Glomerular endothelial cell (primary cell): ENCODE measurements at places on chromosomes 4 and X. TPM values are rescaled to one million over a fixed set of nuclear protein-coding genes. Genes with fewer than 3 reads are reported as not detected.

GRCh38 chr4:145352438-145353145, 129.1 kb upstream of the SMAD1 start:
- no peak for DNase-seq

Gene VSIG1
- 0.44 and 1.6 TPM in 2 replicates for total RNA-seq

Gene DAPP1
- total RNA-seq = not detected in 2 replicates

DNA sequence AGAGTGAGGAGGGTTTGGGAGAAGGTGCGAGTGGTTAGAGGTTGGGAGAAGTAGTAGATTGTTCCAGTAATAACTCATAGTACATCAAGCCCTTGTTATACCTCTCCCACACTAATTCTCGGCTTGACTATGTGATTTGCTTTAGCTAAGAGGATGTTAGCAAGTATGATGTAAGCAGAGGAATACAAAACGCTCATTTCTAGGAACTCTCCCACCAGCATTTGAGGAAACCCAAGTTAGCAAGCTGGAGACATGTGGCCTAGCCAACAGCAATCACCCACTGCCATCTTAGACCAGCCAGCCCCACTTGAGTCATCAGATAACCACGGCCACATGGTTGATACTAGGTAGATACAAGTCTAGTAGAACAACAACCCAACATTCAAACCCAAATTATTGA, 14.2 kb downstream of the FTHL17 start:
- DNase-seq = no peak

Gene SH3D19
- 73.4 and 79.8 TPM in 2 replicates for total RNA-seq

DNA sequence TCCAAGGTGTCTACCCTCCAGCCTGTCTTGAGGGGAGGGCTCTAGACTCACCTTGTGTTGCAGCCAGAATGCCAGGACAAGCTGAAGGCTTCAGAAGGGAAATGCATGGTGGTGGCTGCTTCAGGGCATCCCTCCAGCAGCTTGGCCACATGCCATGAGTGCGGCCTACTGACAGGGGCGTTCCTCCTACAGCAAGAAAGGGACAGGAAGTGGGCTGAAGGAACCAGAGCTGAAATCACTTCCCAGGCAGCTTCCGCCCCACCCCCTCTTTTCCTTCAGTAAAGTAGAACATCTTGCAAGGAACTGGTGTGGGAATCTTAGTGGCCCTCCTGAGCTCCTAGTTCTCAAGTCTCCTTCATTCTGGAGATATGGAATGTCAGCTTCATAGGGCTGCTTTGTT, 167.5 kb upstream of the DGKK start:
- DNase-seq = no peak

Gene PRAF2
- 14.1 and 34.1 TPM in 2 replicates for total RNA-seq

Gene CXCL8
- total RNA-seq = 322 and 354 TPM in 2 replicates

GRCh38 chr4:3836756-3837601, 70.8 kb downstream of the ADRA2C start:
- DNase-seq = no peak

GRCh38 chr4:9800848-9801247, 19.4 kb downstream of the DRD5 start:
- DNase-seq = no peak

GRCh38 chrX:112688242-112688641, 8.5 kb upstream of the LHFPL1 start:
- DNase-seq = no peak

Gene SPOCK3
- total RNA-seq = 2.0 and 3.5 TPM in 2 replicates

GRCh38 chr4:183304538-183304937, 15.5 kb downstream of the CLDN22 start:
- DNase-seq = no peak

GRCh38 chrX:40008791-40009461, 88.8 kb downstream of the BCOR start:
- no peak for DNase-seq

Gene SLBP
- total RNA-seq = 75.4 and 78.5 TPM in 2 replicates

DNA sequence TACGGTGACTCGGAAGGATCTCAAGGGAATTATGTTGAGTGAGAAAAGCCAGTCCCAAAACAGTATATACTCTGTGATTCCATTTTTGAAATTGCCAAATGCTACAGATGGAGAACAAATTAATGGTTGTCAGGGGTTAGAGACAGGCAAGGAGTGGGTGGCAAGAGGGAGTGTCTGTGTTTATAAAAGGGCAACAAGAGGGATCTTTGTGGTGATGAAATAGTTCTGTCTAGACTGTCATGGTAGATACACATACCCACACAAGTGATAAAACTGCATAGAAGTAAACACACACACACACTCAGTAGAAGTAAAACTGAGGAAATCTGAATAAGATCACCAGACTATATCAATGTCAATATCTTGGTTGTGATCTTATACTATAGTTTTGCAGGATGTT, 92.7 kb downstream of the CD99L2 start:
- no peak for DNase-seq

DNA sequence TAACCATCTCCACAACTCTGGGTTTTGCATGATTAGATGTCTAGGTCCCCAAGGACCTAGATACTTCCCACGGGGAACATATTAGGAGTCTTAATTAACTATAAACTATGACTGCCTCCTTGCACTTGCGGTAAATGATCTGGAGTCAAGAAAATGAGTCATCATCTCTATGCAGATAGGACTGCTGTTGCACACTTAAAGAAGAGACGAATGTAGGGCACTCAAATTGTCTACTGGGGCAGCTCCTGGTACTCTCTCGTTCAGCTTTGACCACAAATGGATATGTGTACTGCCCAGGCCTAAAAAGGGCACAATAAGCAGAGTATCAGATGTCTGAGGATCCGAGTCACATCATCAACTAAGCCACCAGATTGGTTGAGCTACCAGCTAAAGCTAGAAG, 1783.4 kb upstream of the AGA start:
- DNase-seq = no peak

Gene RAB33A
- 0.47 and 0.92 TPM in 2 replicates for total RNA-seq

DNA sequence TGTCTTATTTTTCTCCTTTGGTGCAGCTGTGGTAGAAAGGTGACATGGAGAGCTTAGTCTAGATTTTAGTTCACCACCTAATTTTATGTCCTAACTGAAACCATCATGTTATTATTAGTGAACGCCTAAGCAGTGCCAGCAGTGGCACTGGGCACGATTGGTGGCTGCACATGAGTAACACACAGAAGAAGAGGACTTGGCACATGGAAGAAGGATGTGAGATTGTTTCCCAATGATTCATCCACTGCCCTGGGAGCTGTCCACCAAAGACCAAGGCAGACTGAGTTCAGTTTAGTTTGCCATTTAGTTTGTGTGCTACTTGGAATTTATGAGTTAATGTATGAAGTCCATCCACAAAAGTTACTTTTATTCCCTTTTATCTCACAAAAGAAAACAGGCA, 68.1 kb upstream of the NAP1L5 start:
- DNase-seq = peak; percentile 56

Gene NDNF
- total RNA-seq = 0.70 TPM in 1 of 2 replicates, not detected in the other

- no peak for DNase-seq
Observed at GRCh38 chrX:13216139-13216538, 103.7 kb downstream of the ATXN3L start.

DNA sequence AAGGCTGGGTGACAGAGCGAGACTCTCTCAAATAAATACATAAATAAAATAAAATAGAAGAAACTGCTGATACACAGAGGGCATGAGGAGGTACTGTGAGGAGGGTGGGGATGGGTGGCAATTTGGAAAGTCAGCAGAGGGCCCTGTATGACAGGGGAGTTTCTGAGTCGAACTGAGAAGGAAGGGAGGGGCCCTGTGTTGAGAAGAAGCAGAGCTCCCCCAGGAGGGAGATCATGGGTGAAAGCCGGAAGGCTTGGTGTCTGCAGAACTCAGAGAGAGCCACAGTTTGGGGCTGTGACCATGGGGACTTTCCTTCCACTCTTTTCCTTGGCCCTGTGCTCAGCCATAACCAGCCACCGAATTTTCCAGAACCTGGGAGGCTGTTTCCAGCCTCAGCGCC, 24.8 kb upstream of the AFAP1 start:
- no peak for DNase-seq

- peak; percentile 22 for DNase-seq
Observed at GRCh38 chr4:71259911-71260331, 78.9 kb upstream of the SLC4A4 start.

Gene ZNF732
- 0.05 and 1.1 TPM in 2 replicates for total RNA-seq

DNA sequence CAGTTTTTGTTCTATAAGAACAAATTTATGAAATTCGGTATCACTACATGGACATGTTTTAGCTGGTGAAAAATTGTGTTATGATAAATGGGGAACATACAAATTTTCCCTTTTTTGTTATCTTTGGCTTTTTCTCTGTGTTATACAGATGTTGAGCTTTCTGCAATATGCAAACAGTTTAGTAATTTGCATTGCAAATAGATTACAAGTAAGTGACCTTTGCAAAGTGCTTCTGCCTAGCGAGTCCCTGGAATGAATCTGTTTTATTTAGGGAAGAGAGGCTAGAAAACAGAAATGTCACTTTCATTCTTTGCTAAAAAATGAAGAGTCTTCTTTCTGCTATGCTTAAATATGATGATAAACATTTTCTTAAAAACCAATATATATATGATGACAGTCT, 461.0 kb downstream of the RPA4 start:
- DNase-seq = no peak

- no peak for DNase-seq
Observed at GRCh38 chr4:46390355-46391058, 579 bp upstream of the GABRA2 start.

Gene SOD3
- total RNA-seq = 0.35 and 0.58 TPM in 2 replicates

DNA sequence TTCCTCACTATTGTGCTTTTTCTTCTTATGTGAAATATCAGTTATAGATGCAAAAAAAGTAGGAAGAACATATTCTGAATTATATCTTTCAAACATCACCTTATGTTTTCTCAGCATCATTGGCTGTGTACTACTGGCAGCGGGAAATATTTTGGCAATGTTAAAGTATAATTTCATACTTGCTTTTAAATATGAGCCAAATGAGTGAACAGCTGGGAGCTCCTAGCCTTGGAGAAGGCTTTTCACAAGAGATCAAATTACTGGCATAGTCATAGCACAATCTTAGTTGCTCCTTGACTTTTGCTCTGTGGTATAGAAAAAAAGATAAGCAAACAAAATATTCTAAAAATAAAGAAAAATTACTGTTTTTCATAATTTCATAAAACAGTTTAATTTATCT, 1575.8 kb upstream of the PABPC4L start:
- no peak for DNase-seq

- DNase-seq = no peak
Observed at GRCh38 chrX:47311932-47312774, 58.2 kb upstream of the ZNF157 start.

Gene NCAPG
- 7.3 and 10.0 TPM in 2 replicates for total RNA-seq

Gene OR13H1
- not detected in 2 replicates for total RNA-seq

DNA sequence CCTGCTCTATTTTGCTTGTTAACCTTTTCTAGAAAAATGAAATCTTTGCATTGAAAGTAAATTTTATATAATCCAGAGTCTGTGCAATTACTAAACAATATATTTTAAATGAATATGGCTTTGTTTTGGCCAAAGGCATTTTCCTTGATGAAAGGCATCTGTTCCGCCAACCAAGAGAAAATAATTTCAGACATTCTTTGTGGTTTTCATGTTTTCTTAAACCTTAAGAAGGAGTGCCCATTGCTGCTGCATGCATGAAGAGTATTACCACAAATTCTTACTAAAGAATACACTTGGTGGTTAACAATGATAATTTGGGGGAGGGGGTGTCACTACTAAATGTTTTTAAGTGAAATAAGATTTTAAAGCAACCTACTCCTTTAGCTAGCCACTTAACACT, 2.7 kb upstream of the PDGFC start:
- no peak for DNase-seq

- DNase-seq = no peak
Observed at GRCh38 chr4:28009541-28009940, 1148.9 kb downstream of the STIM2 start.

Gene FUNDC1
- total RNA-seq = 9.9 and 19.2 TPM in 2 replicates

Gene CA5B
- total RNA-seq = 1.4 and 7.1 TPM in 2 replicates

DNA sequence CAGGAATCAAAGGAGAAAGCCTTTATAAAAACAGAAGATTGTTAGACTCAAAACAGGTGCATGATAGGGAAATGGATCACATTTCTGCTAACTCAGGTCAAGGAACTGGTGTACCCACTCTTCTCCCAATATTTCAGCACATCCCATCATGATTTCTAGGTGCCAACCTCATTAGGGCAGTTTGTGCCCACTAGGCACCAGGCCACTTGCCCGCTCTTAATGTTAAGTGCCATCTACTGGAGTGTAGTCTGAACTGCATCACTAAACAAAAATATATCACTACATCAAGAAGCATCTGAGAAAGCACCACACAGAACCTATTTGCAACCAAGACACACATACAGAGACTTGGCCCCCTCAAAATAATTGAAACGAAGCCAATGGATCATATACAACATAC, 140.4 kb upstream of the GRID2 start:
- DNase-seq = no peak

DNA sequence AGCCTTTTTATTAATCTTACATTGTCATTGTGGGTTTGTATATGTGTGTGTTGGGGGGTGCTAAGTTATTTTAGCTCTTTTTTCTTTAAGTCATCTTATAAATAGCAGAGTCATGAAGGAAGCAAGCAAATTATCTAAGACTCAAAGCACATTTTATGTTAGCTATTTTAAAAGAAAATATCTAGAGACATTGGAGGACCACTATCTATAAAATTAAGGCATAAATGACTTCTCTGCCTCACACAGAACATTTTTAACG, 3.7 kb upstream of the PPBP start:
- DNase-seq = no peak

- DNase-seq = peak; percentile 67
Observed at GRCh38 chr4:47531241-47531953, 46.3 kb downstream of the ATP10D start.

DNA sequence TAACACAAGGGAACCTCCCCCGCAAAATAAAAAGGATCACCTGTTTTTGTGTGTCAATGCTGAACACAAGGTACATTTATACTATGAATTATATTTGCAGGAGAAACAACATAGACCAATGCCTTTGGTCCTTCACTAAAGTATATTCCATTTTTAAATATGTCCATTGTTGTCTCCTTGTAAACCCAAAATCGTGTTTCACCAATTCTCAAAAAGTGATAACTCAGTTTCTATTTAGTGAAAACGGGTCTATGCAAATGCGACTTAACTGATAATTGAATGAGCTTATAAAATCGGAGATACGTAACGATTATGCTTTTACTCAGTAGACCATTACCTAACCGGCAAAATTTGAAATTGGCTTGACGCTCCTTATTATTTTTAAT, 2.1 kb downstream of the BRWD3 start:
- DNase-seq = no peak
